Sigmoid colon (tissue), 7 donors: ENCODE measurements at places on chromosomes 13 and 19. TPM values are rescaled to one million over a fixed set of nuclear protein-coding genes. Genes with fewer than 3 reads are reported as not detected.
A peak's percentile ranks its signal among the peaks of the same experiment; 100 is the strongest.

GRCh38 chr13:28470296-28470695 is 24.6 kb downstream of the FLT1 start:
- no peak for DNase-seq
- no peaks in the 10 kb centered on the region for H3K4me1 ChIP-seq
- no peaks in the 10 kb centered on the region for H3K27me3 ChIP-seq
- no peak overlapping the region for H3K27ac ChIP-seq
- no peaks in the 10 kb centered on the region for H3K36me3 ChIP-seq

- H3K4me1 ChIP-seq = no peaks in the 10 kb centered on the region
- H3K4me3 ChIP-seq = peak overlapping the region; percentile 35
- H3K36me3 ChIP-seq = no peaks in the 10 kb centered on the region
- H3K27ac ChIP-seq = no peak overlapping the region
Measured at GRCh38 chr19:23075031-23075733, 41.6 kb upstream of the ZNF730 start.

DNA sequence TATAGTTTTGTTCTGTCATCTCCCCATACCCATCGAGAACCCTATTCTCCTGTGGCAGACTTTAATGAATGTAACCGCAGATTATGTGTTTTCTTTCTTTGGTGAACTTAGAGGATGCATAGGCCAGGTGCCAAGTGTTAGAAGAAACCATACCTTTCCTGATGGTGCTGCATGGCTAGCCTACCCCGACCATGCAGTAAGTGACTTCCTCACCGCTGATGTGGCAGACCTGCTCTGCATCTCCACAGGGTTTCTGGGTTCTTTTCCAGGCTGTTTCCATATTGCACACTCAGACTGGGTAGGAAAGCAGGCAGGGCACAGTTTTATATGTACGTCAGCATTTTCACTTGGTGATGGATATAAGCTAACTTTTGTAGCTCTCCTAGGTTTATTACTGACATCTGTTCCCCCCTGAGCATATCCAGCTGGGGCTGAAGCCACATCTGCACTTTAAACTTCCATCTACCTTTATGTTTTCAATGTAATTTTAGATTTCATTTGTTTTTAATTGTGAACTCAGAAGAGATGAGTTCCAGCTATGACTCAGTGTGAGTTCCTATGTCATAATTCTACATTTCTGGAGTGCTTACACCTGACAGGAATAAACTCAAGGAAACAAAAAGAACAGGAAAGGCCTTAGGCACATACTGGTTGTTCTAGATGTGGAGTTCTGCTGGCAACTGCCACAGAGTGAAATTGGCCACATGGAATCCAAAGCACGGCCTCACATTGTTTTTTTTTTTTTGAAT is 42.3 kb downstream of the LRCH1 start:
- H3K27me3 ChIP-seq = no peaks in the 10 kb centered on the region
- no peaks in the 10 kb centered on the region for H3K4me1 ChIP-seq
- peak overlapping the region; percentile 66 for H3K27ac ChIP-seq
- no peaks in the 10 kb centered on the region for H3K36me3 ChIP-seq

GRCh38 chr19:38617764-38618589 is at the start of gene MAP4K1:
TSS of gene MAP4K1 (minus strand) at chr19:38617953. CDS start at chr19:38617895, 58 bp downstream.
- H3K27ac ChIP-seq = peak within 1 kb of the TSS; percentile 85
- peaks cover 13% of the 10 kb centered on the region for H3K36me3 ChIP-seq
- no peak for DNase-seq
- H3K27me3 ChIP-seq = no peaks in the 10 kb centered on the region
- H3K4me1 ChIP-seq = peaks cover 24% of the 10 kb centered on the region

ZNF844 gene
- total RNA-seq = 11.1 TPM
